Astrocyte (in vitro differentiated cells and primary cell): ENCODE measurements at places on chromosomes 2 and 18. TPM values are rescaled to one million over a fixed set of nuclear protein-coding genes. Genes with fewer than 3 reads are reported as not detected.

GRCh38 chr2:24049485-24050021 lies at the start of gene FKBP1B:
Gene FKBP1B, plus strand, starts transcription at chr2:24049741. Its CDS starts 109 bp downstream, at chr2:24049850.
- peaks cover 13% of the 10 kb centered on the region for H3K4me1 ChIP-seq
- no peak within 1 kb of the TSS for H3K27ac ChIP-seq

Gene UGT1A4
- not detected in 2 replicates for total RNA-seq

GRCh38 chr2:1826226-1826905 lies 82.1 kb upstream of the PXDN start:
- no peak for DNase-seq
- peaks cover 3% of the 10 kb centered on the region for H3K27me3 ChIP-seq
- H3K36me3 ChIP-seq, result no peaks in the 10 kb centered on the region
- H3K4me3 ChIP-seq, result no peak overlapping the region

Gene TMEM200C
- total RNA-seq, result 11.3 and 13.1 TPM in 2 replicates

Gene ITPRIPL1
- total RNA-seq, result 0.10 and 0.45 TPM in 2 replicates

DNA sequence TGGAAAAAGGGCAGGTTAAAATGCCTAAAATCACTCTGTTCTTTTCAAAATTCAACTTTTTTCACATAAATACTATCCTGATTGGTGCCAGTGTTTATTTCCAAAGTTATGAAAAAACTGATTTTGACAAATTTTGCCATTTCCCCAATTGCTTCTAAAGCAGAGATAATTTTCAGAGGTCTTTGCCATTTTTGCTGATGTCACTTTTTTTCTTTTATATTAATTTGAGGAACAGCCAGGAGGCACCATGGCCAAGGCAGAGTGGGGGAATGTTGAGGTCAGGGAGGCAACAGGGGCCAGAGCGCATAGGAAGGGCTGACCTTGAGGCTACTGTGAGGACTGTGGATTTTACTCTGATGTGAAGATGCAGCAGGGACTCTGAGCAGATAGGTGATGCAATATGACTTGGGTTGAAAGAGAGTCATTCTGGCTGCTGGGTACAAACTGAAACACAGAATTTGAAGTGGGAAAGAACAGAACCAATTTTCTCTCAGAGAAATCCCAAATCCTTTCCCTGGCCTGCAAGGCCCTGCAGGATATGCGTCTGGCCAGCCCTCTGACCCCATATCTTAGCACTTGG lies 75.1 kb upstream of the LDAH start:
- no peaks in the 10 kb centered on the region for H3K36me3 ChIP-seq
- H3K4me1 ChIP-seq, result no peaks in the 10 kb centered on the region
- no peaks in the 10 kb centered on the region for H3K27me3 ChIP-seq
- H3K27ac ChIP-seq, result no peak overlapping the region
- no peak overlapping the region for H3K4me3 ChIP-seq

GRCh38 chr2:23692851-23693605 lies 233.9 kb downstream of the ATAD2B start:
- no peaks in the 10 kb centered on the region for H3K36me3 ChIP-seq
- DNase-seq, result no peak
- H3K4me1 ChIP-seq, result peaks cover 10% of the 10 kb centered on the region
- no peaks in the 10 kb centered on the region for H3K27me3 ChIP-seq

Gene KIF1A
- total RNA-seq, result 20.3 and 51.2 TPM in 2 replicates

Gene DSEL
- 15.9 and 16.5 TPM in 2 replicates for total RNA-seq
